Temporal lobe (tissue), 4 donors: ENCODE measurements at places on chromosomes 6 and 20. TPM values are rescaled to one million over a fixed set of nuclear protein-coding genes. Genes with fewer than 3 reads are reported as not detected.

DLK2 gene
- total RNA-seq: 4.4 TPM

RHAG gene
- 0.49 TPM for total RNA-seq

VSX1 gene
- total RNA-seq: under 0.01 TPM

DSP gene
- total RNA-seq: 9.3 TPM

CDC25B gene
- 6.6 TPM for total RNA-seq

SALL4 gene
- total RNA-seq: 0.49 TPM

ZSCAN16 gene
- total RNA-seq: 6.9 TPM

PROCR gene
- total RNA-seq: 3.9 TPM

KCNB1 gene
- 9.3 TPM for total RNA-seq

OVOL2 gene
- 1.5 TPM for total RNA-seq

SLC2A10 gene
- 5.4 TPM for total RNA-seq

BFSP1 gene
- 0.49 TPM for total RNA-seq

TRDN gene
- 0.25 TPM for total RNA-seq

KIZ gene
- total RNA-seq: 7.4 TPM

PLEKHG1 gene
- 11.8 TPM for total RNA-seq

HAO1 gene
- not detected for total RNA-seq
